ENCODE measurements at places on chromosomes 2 and 18. TPM values are rescaled to one million over a fixed set of nuclear protein-coding genes. Genes with fewer than 3 reads are reported as not detected.

- DNase-seq = no peak
These were observed 9.5 kb downstream of the RALB start for GRCh38 chr2:120262150-120262549.

DNA sequence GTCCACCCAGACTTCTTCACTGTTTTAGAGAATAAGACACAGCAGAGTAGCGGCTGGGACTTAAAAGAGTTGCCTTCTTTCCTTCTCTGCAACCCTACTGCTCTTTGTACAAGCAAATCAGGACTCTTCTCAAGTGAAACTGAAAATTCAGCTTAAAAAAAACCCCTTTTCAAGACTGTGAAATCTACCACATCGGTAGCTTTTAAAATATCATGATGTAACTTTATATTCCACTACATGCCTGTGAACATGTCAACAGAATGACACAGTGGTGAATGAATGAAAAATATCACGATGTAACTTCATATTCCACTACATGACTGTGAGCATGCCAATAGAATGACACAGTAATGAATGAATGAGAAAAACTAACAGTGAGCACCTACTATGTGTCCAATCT is 53.4 kb downstream of the TCF4 start:
- no peak for DNase-seq

The SKOR2 gene
- polyA plus RNA-seq = not detected

DNA sequence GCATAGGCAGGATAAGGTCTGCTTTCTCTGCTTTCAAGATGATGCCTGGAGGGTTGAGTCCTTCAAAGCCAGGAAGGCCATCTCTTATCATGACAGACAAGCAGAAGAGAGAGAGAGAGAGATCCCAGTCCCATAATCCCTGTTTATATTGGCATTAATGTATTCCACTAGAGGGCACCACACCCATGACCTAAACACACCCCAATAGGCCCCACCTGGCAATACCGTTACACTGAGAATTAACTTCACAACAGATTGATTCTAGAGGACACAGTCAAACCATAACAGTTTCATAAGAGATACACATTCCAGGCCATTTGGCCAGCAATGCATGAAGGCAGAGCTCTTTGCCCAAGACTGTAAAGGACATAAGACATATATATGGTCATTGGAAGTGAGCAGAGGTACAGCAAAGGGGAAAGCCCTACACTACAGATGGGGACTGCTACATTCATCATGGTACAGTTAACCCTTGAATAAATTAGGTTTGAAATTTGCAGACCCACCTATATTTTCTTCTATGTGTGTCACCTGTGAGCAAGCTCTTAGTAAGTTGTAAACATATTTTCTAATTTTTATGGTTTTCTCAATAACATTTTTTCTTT is 1516.1 kb downstream of the RPIA start:
- no peak for DNase-seq

The SRD5A2 gene
- polyA plus RNA-seq = 0.10 TPM

GRCh38 chr2:44433895-44434294 is 72.1 kb downstream of the CAMKMT start:
- DNase-seq = no peak

DNA sequence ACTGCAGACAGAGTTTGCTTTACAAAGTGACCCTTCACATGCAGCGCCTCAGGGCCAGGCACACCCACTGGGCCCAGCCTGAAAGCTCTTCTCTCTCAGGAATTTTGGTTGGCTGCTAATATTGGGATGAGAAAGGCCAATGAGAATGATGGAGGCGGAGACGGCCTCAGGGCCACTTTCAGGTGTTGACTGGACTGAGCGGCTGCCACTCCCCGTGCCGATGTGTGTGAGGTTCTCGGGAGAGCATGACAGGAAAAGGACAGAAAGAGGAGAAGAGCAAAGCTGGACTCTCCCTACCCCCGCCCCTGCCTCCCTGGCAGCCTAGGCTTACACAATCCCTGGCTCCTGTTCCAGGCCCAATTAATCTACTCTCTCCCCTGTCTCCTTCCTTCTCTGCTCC is 155.7 kb downstream of the CELF4 start:
- DNase-seq = no peak

The ERFE gene
- 8.6 TPM for polyA plus RNA-seq

DNA sequence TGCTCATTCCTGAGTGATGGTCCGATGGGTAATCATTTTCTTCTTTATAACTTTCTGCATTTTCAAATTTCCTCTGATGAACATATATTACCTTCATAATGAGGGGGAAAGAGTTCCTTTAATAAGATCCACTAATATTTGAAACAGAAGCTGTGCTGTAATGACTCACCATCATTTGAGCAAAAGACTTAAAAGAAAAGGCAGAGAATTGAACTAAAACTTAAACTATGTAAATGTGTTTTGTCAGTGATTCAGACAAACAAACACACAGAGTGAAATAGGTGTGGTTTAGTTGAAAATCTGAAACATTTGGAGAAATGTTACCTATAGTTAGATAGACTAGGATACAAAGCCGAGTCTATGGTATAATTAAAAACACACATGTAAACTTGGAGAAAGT is 209.6 kb downstream of the STK39 start:
- no peak for DNase-seq

DNA sequence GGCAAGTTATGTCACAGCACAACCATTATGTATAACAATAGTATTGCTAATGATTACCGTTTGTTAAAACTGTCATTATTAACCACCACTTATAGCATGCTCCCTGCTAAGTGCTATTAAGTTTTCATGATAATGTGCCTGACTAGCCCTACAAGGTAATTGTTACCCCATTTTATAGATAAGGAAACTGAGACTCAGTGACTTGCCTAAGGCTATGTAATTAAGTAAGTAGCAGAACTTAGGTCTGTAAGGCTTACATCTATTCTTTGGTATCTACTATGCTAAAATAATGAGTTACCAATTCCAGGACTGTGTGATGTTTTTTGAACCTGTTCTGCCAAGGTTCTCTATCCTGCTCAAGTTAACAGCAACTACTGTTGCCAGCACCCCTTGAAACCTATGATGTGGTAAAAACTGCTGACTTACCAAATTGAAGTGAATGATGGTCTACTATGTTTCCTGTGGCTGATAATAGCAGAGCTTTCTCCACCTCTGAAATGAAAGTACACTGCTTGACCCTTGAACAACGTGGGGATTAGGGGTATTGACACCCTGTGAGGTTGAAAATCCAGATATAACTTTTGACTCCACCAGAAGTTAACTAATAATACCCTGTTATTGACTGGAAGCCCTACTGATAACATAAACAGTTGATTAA is 18.2 kb downstream of the ACVR2A start:
- no peak for DNase-seq

DNA sequence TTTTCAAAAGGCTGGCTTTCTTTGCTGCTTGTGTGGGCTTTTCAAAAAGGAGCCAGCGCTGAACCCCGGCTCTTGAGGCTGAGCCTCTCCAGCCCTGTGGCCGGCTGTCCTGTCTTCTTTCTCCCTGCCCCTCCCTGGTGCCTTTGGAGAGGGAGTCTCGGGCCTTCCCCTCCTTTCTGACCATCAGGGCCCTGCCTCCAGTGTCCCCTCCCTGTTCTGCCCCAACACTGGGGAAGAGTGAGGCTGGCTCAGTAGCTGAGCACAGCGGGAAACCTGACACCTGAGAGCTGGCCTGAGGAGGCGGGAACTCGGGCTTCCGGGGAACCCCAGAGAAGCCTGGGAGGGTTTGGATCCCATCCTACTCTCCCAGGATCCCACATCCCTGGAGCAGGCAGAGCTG is 232.1 kb downstream of the LOXHD1 start:
- no peak for DNase-seq

DNA sequence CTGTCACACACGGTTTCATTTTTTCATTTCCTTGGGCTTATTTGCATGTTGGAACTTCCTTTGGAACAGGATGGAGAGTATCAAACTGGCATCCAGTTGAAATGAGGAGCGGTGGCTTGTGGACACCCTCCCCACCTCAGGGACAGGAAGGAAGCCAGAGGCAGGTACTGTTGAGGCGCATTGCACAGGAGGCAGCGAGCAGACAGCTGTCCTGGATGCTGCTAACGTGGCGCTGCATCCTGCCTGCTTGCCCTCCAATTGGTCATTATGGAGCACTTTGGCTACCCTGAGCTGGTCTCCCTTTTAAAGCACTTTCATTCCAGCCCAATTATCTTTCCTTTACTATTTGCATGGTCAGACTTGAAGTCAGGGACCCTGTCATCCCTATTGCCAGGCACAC is 80.7 kb upstream of the ITGA4 start:
- no peak for DNase-seq

DNA sequence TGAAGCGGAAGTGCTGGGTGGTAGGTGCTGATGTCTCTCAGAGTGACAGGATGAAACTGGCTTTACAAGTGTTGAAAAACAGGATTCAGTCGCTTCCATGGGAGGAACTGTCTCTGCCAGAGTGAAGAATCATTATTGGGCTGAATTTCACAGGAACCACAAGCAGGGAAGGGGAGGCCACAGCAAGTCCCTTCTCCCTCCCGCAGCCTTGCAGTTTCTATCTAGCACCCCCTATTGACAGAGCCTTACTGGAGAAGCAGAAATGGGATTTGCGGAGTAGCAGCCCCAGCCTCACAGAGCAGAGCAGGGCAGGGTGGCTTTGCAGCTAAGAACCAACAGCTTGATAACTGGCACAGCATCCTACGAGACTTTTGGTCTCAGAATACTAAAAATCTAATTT is 33.3 kb upstream of the RMP24 start:
- no peak for DNase-seq

- DNase-seq = no peak
These were observed 77.6 kb upstream of the BCL2L11 start for GRCh38 chr2:111042772-111043771.

DNA sequence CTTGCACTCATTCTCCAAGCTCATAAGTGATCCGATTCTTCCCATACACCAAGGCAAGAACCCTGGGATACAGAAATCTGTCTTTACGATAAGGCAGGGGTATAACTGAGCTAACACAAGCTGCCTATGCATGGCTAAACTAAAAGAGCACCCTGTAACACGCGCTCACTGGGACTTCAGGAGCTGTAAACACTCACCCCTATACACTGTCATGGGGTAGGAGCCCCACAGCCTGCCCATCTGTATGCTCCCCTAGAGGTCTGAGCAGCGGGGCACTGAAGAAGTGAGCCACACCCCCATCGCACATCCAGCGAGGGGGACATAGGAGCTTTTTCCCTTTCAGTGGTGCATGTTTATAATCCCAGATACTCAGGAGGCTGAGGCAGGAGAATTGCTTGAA is 46.7 kb downstream of the METTL8 start:
- no peak for DNase-seq

DNA sequence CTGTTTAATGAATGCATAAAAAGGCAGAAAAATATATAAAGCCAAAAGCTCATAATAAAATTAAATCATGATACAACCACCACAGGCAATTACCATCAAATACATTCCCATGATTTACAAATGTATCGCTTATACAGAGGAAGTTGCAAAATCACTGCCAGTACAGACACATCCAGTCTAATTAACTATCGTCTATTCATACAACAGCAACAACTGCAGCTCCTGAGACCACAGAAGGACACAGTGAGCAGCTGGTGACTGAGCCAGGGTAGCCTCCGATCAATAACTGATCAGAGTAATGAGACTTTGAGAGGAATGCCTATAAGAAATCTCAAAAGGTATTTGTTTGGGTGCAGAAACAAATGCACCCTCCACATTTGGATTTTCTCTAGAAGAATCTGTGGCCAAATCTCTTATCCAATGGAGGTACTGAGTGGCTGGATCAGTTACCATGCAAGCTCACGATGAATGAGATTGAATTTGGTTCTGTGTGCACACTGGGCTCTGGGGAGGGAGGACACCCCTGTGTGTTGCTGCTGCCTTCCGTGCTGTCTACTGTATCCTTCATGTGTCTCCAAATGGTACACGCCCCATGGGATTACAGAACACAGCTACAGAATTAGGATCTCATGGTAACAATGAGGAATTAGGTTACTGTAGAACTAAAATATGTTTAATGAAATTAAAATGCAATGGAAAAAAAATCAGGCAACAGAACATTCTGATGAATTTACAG is 119.6 kb downstream of the MBP start:
- no peak for DNase-seq

DNA sequence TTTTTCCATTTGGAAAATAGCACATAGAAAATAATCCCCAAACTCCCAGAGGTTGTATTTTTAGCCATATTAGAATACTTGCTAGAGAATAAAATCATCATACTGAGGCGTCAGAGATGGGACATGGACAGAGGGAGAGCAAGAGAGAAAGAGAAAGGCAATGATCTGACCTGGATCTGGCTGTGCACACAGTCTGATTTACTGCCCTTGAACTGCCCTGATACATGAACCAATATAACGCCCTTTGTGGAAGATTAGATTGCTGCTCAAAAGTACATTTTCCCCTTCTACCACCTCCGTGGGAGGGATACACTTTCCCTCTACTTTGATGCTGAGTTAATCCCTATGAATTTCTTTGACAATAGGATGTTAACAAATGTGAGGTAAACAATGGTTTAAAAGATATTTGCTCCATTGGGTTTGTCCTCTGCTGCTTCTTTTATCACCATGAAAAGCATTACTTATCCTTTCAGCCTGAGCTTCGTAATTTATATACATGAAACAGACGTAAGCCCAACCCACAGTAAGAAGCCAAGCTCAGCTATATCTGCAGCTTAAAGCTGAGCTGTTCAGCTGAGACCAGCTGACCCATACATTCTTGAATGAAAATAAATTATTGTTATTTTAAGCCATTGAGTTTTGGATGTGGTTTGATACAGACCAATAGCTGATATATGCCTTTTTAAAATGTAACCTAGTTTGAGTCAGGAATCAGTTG is 1664.6 kb upstream of the CELF4 start:
- DNase-seq = no peak

The TEKT4 gene
- 0.23 TPM for polyA plus RNA-seq

The LRP2 gene
- 221 TPM for polyA plus RNA-seq

GRCh38 chr18:55547705-55548056 is 40.3 kb downstream of the TCF4 start:
- DNase-seq = no peak
